ENCODE measurements at places on chromosomes 1 and 21.

GRCh38 chr1:47752559-47752958, 244.6 kb downstream of the TRABD2B start:
- DNase-seq = no peak

DNA sequence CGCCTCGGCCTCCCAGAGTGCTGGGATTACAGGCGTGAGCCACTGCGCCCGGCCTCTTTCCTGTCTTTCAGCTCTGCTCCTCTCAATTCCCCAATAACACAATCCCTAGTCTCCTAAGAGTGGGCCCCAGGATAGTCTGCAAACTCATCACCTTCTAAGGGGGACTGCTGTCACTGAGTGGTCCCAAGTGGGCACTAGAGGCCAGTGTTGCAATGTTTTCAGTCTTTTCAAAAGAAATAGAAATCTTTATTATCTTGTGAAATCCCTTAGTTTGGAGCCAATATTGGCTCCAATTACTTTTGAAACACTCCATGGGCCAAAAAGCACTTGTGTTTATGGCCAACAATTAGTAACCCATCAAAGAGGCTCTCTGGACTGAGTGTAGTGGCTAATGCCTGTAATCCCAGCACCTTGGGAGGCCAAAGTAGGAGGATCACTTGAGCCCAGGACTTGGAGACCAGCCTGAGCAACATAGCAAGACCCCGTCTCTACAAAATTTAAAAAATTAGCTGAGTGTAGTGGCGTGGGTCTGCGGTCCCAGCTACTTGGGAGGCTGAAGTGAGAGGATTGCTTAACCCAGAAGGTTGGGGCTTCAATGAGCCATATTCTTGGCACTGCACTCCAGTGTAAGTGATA, 28.6 kb upstream of the ZNF697 start:
- DNase-seq = peak; percentile 48

DNA sequence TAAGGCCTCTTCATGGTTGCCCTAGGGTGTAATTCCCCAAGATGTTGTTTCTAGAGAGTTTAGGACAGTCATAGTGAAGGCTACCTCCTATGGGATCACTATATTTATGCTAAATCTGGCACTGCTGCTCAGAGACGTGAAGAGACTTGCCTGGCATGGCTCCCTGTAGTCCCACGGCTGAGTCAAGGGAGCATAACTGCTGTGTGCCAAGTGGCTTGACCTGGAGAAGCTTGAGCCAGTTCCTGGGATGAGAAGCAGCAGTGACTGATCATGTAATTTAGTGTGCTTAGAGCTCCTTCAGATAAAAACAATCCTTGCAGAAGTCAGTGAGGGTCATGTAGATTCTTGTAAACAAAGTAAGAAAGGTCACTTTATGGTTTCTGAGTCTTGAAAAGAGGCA, 68.9 kb upstream of the TSPAN2 start:
- peak; percentile 59 for DNase-seq

GRCh38 chr1:172948457-172948856, 102.3 kb downstream of the TNFSF18 start:
- no peak for DNase-seq

- DNase-seq = no peak
Observed at GRCh38 chr1:79188337-79188736, 181.8 kb upstream of the ADGRL4 start.

- no peak for DNase-seq
Observed at GRCh38 chr1:103459346-103459745, 66.2 kb upstream of the RNPC3 start.

DNA sequence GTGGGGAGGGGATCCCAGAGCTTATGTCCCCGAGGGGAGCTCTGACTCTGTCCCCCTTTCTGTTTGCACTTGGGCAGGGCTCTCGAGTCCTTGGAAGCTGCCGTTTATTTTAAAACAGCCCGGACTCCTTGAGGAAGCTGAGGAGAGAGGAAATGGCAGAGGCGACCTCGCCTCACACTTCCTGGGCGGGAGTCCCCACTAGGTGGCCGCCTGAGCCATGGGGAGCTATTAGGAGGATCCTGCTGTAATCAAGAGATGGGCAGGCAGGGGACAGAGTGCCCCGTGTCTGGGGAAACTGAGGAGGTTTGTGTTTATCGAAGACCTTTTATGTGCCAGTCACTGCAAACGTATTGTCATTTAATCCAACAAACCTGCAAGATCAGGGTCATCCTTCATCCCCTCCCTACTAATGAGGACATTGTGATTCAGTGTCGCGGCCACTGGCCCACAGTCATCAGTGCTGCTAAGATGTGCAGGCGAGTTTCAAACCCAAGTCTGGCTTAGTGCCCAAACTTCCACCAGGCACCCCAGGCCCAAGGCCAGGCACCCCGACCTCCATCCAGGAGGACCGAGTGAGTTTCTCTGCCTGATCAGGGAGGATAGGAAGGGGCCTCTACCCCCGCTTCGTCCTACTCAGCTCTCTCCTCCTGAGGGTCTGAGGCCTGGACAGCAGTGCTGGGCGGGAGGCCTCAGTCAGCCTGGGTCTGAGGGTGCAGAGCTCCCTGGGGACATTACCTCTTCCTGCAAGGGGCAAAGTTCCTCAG, 316.9 kb upstream of the VAMP3 start:
- no peak for DNase-seq

- DNase-seq = no peak
Observed at GRCh38 chr1:218760601-218761570, 412.8 kb upstream of the LYPLAL1 start.

- no peak for DNase-seq
Observed at GRCh38 chr21:41666641-41667081, 100.2 kb downstream of the RIPK4 start.

DNA sequence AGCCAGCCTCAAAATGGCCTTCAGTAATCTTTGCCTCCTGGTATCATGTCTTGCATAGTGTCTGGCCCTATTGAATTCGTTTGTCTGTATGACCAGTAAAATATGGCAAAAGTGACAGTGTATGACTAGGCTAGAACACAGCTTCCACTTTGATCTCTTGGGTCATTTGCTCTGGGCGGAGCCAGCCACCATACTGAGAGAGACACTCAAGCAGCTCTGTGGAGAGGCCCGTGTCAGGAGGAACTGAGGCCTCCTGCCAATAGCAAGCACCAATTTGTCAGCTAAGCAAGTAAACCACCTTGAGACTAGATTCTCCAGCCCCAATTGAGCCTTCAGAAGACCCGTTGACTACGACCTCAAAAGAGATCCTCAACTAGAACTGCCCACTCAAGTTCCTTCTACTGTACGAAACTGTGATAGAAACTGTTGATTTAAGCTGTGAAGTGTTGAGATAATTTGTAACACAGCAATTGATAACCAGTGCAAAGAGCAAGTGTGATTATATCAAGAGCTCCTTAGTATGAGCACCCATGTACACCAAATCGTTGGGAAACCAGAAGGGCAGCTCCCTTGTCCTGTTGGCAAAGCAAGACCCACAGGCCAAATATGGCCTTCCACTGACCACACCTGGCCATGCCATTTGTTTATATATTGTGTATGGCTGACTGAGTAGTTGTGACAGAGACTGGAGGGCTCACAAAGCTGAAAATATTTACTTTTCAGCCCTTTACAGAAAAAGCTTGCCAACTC, 52.7 kb upstream of the SERBP1 start:
- no peak for DNase-seq

DNA sequence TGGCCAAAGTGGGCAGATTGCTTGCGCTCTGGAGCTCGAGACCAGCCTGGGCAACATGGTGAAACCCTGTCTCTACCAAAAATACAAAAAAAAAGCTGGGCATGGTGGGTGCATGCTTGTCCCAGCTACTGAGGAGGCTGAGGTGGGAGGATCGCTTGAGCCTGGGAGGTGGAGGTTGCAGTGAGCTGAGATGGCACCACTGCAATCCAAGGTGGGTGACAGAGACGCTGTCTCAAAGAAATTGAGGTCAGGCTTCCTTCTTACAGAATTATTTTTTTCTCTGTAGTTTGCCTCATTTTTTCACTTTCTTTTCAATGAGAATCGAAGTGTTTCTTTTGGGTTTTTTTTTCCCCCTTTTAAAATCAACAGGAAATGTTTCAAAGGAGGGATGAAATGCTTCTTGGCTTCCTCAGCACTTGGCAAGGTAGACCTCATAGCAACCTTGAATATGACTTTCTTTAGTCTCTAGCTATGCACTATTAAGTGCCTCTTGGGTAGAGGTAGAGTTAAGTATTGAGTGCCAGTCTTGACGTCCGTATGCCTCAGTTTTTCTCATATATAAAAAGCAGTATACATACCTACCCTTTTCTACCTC, 40.3 kb downstream of the MDM4 start:
- no peak for DNase-seq

DNA sequence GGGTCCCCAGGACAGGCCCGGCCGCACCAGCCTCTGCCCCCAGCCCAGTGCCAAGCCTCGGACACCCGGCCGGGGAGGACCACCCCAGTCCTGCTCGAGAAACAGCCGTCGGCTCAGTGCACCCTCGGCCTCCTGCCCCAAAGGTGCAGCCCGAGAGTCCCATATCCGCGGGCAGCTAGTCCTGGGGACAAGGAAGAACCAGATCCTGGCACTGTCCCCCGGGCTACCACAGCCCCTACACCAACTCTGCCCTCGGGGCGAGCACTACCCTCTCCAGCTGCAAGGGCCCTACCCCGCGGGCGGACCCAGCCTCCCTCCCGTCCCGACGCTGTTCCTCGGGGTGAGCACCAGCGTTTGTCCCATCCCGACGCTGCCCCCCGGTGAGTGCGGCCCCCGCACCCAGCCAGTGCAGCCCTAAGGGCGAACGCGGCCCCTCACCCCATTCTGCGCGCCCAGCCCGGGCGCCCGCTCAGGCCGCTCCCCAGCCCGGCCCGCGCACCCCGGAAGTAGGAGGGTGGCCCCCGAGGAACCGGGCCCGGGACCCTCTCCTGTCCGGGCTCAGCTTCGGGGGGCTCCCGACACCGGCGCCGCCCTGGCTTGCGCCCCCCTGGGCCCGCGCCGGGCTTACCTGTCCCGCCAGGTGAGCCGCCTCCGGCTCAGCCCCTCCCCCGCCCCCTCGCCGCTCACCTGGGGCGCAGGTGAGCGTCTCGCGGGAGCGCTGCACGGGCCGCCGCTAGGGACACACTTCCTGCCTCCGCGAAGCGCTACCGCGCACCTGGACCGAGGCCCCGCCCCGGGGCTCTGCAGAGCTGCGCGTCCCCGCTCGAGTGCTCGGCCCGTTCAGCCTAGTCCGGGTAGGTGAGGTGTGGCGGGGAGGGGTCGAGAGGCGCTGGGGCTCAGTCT, at the start of gene KDF1:
KDF1 (minus strand) TSS at position 747 of the 903 bp plus-strand sequence. CDS start 8,088 bp downstream, outside the sequence.
- peak; percentile 86 for DNase-seq
